Esophagus squamous epithelium (tissue), 5 donors: ENCODE measurements at places on chromosomes 2 and 18.

GRCh38 chr2:229490167-229490566 is 219.1 kb upstream of the PID1 start:
- no peak overlapping the region for H3K4me3 ChIP-seq
- H3K36me3 ChIP-seq = no peaks in the 10 kb centered on the region
- no peaks in the 10 kb centered on the region for H3K4me1 ChIP-seq
- H3K27ac ChIP-seq = no peak overlapping the region

GRCh38 chr2:73451263-73451972 is 65.8 kb downstream of the ALMS1 start:
- H3K4me1 ChIP-seq = no peaks in the 10 kb centered on the region
- H3K27me3 ChIP-seq = no peaks in the 10 kb centered on the region
- no peak overlapping the region for H3K27ac ChIP-seq
- no peaks in the 10 kb centered on the region for H3K36me3 ChIP-seq
- no peak overlapping the region for H3K4me3 ChIP-seq

GRCh38 chr2:217698691-217699090 is 304.1 kb downstream of the TNS1 start:
- no peaks in the 10 kb centered on the region for H3K27me3 ChIP-seq
- no peak for DNase-seq
- H3K36me3 ChIP-seq = no peaks in the 10 kb centered on the region
- no peak overlapping the region for H3K4me3 ChIP-seq
- H3K4me1 ChIP-seq = peaks cover 7% of the 10 kb centered on the region

DNA sequence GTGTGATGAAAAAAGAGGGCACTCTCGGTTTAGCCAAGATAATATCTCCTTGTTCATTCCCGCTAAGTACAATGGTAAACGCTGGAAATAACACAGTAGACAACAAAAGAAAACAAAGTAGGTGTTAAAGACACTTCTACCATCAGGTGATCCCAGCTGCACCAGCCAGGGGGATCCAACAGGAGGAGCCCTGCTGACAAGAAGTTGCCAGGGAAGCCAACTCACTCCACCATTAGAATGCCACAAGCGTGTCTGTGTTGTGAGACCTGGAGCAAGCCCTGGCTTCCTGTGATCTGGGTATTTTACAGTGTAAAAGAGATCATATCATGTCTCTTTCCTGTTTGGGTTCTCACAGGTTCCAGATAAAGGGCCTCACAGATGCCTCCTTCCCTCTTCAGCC is 117.0 kb downstream of the GRB14 start:
- no peak overlapping the region for H3K27ac ChIP-seq
- H3K36me3 ChIP-seq = no peaks in the 10 kb centered on the region
- no peaks in the 10 kb centered on the region for H3K27me3 ChIP-seq
- H3K4me3 ChIP-seq = no peak overlapping the region
- H3K4me1 ChIP-seq = no peaks in the 10 kb centered on the region

GRCh38 chr2:64716569-64716968 is 62.9 kb upstream of the SERTAD2 start:
- H3K27ac ChIP-seq = no peak overlapping the region
- no peak for DNase-seq
- no peaks in the 10 kb centered on the region for H3K4me1 ChIP-seq
- H3K27me3 ChIP-seq = no peaks in the 10 kb centered on the region
- H3K36me3 ChIP-seq = no peaks in the 10 kb centered on the region
